Stomach (tissue), 19 donors: ENCODE measurements at places on chromosomes 1 and 21. TPM values are rescaled to one million over a fixed set of nuclear protein-coding genes. Genes with fewer than 3 reads are reported as not detected.

DNA sequence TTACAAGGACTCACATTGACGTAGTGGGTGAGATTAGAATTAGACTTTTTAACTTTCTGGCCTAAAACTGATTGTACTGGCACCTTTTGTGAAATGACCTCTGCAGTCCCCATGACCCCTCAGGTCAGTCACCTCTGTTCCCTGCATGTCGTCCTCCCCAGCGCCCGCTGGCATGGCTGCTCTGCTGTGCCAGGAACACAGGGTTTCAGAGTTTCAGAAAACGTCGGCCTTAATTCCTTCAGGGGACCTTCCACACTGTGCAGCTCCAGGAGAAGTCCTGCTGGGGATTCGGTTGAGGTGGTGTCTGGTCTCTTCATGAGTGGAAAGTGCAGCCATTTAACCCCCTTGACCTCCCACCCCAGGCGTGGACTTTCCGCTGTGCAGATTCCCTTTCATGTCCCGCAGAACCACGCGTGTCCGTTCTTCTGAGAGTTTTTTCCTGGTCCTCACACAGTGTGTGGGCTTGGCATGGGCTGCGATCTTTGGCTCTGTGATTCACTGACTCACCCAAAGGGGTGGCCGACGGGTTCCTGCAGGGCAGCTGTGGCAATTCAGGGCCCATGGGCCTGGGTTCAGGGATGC lies 158.4 kb upstream of the COL6A1 start:
- no peaks in the 10 kb centered on the region for H3K27me3 ChIP-seq
- H3K27ac ChIP-seq = no peak overlapping the region
- peaks cover 20% of the 10 kb centered on the region for H3K4me1 ChIP-seq
- no peak overlapping the region for H3K4me3 ChIP-seq
- H3K36me3 ChIP-seq = no peaks in the 10 kb centered on the region

- peaks cover 71% of the 10 kb centered on the region for H3K4me1 ChIP-seq
- H3K27ac ChIP-seq = peak overlapping the region; percentile 99
- DNase-seq = peak; percentile 81
- H3K27me3 ChIP-seq = no peaks in the 10 kb centered on the region
- no peaks in the 10 kb centered on the region for H3K36me3 ChIP-seq
Observed at GRCh38 chr21:15732290-15732995, 2.7 kb downstream of the USP25 start.

GRCh38 chr1:178573330-178573729 lies 60.4 kb downstream of the TEX35 start:
- no peaks in the 10 kb centered on the region for H3K27me3 ChIP-seq
- no peak overlapping the region for H3K4me3 ChIP-seq
- DNase-seq = no peak
- H3K36me3 ChIP-seq = no peaks in the 10 kb centered on the region
- peaks cover 5% of the 10 kb centered on the region for H3K4me1 ChIP-seq

DNA sequence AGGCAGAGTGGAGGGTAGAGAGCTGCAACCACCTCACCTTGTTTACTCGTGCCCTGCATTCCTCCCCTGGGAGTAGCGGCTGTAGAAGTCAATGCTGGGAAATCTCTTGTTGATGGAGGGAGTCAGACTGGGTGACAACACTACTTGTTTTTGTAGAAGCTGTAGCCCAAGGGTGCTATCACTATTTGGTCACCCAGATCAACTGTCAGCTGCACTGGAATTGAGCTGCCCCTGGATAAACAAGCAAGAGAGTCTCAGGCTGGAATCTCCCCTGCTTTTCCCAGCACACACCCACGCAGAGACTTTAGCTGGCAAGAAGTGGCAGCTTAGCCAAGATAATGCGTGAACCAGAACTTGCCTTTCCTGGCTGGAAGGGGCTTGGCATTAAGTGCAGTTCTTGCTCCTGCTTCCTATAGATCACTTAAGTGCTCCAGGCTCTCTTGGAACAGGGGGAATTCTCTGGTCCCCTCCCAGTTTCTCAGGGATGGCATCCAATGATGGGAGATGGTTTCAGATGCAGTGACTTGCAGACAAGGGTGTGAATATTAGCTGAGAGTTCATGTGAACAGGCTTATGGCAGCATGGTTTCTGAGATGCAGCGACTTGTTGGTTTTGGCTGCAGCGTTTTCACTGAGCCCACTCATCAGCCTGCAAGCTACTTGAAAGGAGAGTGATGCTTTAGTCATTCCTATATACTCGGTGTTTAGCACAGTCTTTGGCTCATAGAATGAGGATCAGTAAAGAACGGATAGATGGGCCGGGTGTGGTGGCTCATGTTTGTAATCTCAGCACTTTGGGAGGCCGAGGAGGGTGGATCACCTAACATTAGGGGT lies 16.8 kb downstream of the ATP2B4 start:
- peaks cover 35% of the 10 kb centered on the region for H3K4me1 ChIP-seq
- no peaks in the 10 kb centered on the region for H3K36me3 ChIP-seq
- no peaks in the 10 kb centered on the region for H3K27me3 ChIP-seq

- no peak for DNase-seq
- H3K4me3 ChIP-seq = no peak overlapping the region
- H3K36me3 ChIP-seq = no peaks in the 10 kb centered on the region
- no peak overlapping the region for H3K27ac ChIP-seq
Observed at GRCh38 chr1:78088015-78088414, 42.2 kb downstream of the GIPC2 start.

- no peak overlapping the region for H3K4me3 ChIP-seq
- no peak overlapping the region for H3K27ac ChIP-seq
- H3K4me1 ChIP-seq = no peaks in the 10 kb centered on the region
- H3K36me3 ChIP-seq = no peaks in the 10 kb centered on the region
Observed at GRCh38 chr1:41758500-41758899, 160.2 kb downstream of the HIVEP3 start.

DNA sequence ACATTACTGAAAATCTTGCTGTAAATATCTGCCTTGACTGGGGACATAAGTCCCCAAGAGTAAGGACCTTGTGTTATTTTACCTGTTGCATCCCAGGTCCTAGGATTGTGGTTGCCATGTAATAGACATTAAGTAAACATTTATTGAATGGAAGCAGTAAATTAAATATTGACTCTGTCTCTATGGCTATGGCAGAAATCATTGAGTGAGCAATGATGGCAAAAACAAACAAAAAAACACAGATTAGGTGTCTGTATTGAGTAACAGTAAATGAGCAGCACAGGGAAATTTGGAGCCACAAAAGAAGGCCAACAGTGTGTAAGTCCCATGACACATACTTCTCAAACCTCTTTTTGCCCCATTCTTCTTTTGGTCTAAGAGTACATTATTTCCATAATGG lies 240.4 kb downstream of the NFIA start:
- H3K27ac ChIP-seq = peak overlapping the region; percentile 19
- no peaks in the 10 kb centered on the region for H3K36me3 ChIP-seq
- no peak for DNase-seq

- DNase-seq = no peak
- H3K27me3 ChIP-seq = no peaks in the 10 kb centered on the region
- no peaks in the 10 kb centered on the region for H3K36me3 ChIP-seq
- peak overlapping the region; percentile 93 for H3K27ac ChIP-seq
- H3K4me1 ChIP-seq = peaks cover 84% of the 10 kb centered on the region
Observed at GRCh38 chr1:31943546-31944184, 5.5 kb upstream of the PTP4A2 start.

DNA sequence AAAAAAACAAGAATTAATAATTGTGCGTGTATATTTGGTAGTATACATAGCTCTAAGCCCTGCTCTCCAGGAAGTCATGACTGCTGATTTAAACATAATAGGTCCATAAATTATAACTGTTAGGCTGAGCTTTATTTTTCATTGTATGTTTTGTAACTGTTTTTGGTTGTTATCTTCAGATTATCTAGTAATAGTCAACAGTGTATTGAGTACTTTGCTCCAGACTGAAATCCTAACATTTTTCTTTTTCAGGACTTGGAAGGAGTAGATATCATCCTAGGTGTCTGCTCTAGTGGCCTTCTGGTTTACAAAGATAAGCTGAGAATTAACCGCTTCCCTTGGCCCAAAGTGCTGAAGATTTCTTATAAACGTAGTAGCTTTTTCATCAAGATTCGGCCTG lies 90.9 kb downstream of the TMEM200B start:
- H3K27me3 ChIP-seq = no peaks in the 10 kb centered on the region
- H3K4me1 ChIP-seq = no peaks in the 10 kb centered on the region
- no peak overlapping the region for H3K27ac ChIP-seq
- DNase-seq = no peak
- no peak overlapping the region for H3K4me3 ChIP-seq

DNA sequence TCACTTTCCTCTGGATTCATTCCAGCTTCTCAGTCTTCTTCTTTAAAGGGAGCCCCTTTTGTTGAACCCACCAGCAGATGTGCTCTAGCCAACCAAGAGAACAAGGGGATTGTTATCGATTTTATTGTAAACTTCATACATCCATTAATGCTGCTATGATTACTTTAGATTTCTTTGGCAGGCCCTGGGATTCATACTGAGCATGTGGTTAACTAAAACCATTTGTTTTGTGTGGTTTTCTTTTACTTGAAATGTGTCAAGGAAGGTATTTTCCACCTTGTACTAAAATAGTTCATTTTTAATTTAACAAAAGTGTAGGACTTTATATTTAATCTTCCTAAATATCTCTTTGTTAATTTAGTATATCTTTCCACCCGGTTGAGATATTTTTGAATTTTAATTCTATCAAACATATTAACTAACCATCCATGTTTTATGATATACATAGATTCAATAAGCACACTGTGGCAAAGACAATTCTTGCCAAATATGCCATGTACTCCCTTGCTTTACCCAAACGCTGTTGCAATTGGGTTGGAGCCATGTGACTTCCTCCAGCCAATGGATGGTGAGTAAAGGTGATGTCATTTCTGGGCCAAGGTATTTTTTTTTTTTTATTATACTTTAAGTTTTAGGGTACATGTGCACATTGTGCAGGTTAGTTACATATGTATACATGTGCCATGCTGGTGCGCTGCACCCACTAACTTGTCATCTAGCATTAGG lies 74.2 kb upstream of the LRRC8D start:
- no peak for DNase-seq
- no peaks in the 10 kb centered on the region for H3K27me3 ChIP-seq
- H3K27ac ChIP-seq = no peak overlapping the region
- H3K4me1 ChIP-seq = no peaks in the 10 kb centered on the region

- no peaks in the 10 kb centered on the region for H3K27me3 ChIP-seq
- no peak overlapping the region for H3K4me3 ChIP-seq
- peaks cover 29% of the 10 kb centered on the region for H3K4me1 ChIP-seq
- no peak for DNase-seq
- H3K27ac ChIP-seq = no peak overlapping the region
Observed at GRCh38 chr21:37445228-37445627, 78.7 kb downstream of the DYRK1A start.

DNA sequence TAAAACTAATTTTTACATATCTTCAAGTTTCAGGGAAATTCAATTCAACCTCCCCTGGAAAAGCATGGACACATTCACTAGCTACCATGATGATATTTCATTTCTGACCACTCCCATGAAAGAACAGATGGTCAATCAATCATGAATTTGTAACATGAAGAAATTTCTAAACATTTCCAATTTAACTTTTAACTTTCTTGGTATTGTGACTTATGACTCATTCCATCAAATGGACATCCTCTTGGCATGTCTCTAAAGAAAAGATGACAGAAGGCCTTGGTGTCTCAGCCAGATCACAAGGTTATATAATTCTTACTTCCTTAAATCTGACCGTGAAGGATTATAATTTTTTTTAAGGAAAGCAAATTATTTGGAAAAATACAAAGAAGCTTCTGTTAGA lies 10.5 kb upstream of the MCOLN3 start:
- DNase-seq = no peak
- no peaks in the 10 kb centered on the region for H3K27me3 ChIP-seq
- no peak overlapping the region for H3K4me3 ChIP-seq
- no peak overlapping the region for H3K27ac ChIP-seq
- H3K4me1 ChIP-seq = no peaks in the 10 kb centered on the region

GRCh38 chr1:42974767-42975437 lies 16.2 kb upstream of the SLC2A1 start:
- DNase-seq = no peak
- H3K36me3 ChIP-seq = no peaks in the 10 kb centered on the region
- H3K27me3 ChIP-seq = no peaks in the 10 kb centered on the region

DNA sequence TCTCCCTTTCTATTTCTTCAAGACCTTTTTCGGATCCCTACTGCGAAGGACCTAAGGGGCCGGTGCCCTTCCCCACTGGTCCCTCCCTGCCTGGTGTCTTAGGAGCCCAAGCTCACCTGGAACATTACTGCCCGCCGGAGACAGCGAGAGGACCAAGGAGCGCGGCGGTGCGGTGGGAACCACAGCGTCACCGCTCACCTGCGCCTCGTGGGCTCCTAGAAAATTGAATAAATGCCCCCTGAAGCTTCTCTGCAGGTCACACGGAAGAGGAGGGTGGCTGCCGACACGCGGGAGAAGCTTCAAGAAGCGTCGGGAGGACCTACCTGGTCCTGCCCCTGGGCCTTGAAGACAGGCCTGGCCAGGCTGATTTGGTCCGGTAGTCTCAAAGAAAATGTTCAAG lies 65.2 kb downstream of the PPIAL4A start:
- peaks cover 10% of the 10 kb centered on the region for H3K36me3 ChIP-seq
- no peaks in the 10 kb centered on the region for H3K4me1 ChIP-seq
- no peak overlapping the region for H3K4me3 ChIP-seq
- H3K27ac ChIP-seq = no peak overlapping the region

- H3K36me3 ChIP-seq = peaks cover 24% of the 10 kb centered on the region
- peaks cover 41% of the 10 kb centered on the region for H3K4me1 ChIP-seq
- no peaks in the 10 kb centered on the region for H3K27me3 ChIP-seq
- peak overlapping the region; percentile 47 for H3K27ac ChIP-seq
- peak; percentile 53 for DNase-seq
Observed at GRCh38 chr1:1212780-1213344, 1.1 kb downstream of the TNFRSF4 start.

GRCh38 chr1:13586001-13586400 lies 2.4 kb downstream of the PDPN start:
- H3K27me3 ChIP-seq = no peaks in the 10 kb centered on the region
- no peaks in the 10 kb centered on the region for H3K36me3 ChIP-seq
- H3K4me1 ChIP-seq = peaks cover 7% of the 10 kb centered on the region
- peak overlapping the region; percentile 85 for H3K27ac ChIP-seq
- DNase-seq = peak; percentile 37

GRCh38 chr1:22362626-22363402 lies 88.8 kb upstream of the ZBTB40 start:
- no peak overlapping the region for H3K27ac ChIP-seq
- no peak for DNase-seq
- no peaks in the 10 kb centered on the region for H3K4me1 ChIP-seq
- H3K36me3 ChIP-seq = no peaks in the 10 kb centered on the region

- no peaks in the 10 kb centered on the region for H3K27me3 ChIP-seq
- peak; percentile 60 for DNase-seq
- H3K36me3 ChIP-seq = peaks cover 12% of the 10 kb centered on the region
- H3K4me3 ChIP-seq = no peak overlapping the region
- H3K4me1 ChIP-seq = peaks cover 71% of the 10 kb centered on the region
- H3K27ac ChIP-seq = no peak overlapping the region
Observed at GRCh38 chr1:8370046-8370881, 52.4 kb downstream of the SLC45A1 start.

KMO gene
- polyA plus RNA-seq = not detected

RFX5 gene
- polyA plus RNA-seq = 19.4 TPM

GOLT1A gene
- polyA plus RNA-seq = 7.6 TPM

TMEM52 gene
- 10.4 TPM for polyA plus RNA-seq

COL6A1 gene
- 63.2 TPM for polyA plus RNA-seq

UBIAD1 gene
- polyA plus RNA-seq = 5.4 TPM

LENEP gene
- polyA plus RNA-seq = not detected

DUSP10 gene
- 2.9 TPM for polyA plus RNA-seq

SYPL2 gene
- polyA plus RNA-seq = 0.50 TPM

CELA2B gene
- not detected for polyA plus RNA-seq
